Esophagus mucosa (tissue), 1 donor: ENCODE measurements at places on chromosomes 11 and 22.

DNA sequence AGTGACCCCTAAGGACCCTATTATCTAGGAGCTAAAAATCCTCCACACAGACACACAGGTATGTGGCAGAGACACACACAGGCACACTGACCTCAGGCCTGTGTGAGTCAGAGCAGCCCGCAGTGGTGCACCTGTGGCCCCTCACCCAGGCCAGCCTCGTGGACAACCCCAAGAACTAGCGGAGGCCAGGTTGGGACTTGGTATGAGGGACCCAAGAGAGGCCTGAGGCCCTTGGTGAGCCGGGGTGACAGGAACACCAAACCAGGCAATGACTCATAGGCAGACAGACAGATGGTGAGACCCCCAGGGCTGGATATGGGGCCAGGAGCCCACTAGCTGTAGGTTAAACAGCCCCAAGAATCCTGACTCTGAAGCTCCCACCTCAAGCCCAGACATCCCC, 6.0 kb downstream of the CASTOR1 start:
- no peak for ATAC-seq

GRCh38 chr22:29154364-29155048, 51.2 kb upstream of the EMID1 start:
- peak; percentile 67 for ATAC-seq

DNA sequence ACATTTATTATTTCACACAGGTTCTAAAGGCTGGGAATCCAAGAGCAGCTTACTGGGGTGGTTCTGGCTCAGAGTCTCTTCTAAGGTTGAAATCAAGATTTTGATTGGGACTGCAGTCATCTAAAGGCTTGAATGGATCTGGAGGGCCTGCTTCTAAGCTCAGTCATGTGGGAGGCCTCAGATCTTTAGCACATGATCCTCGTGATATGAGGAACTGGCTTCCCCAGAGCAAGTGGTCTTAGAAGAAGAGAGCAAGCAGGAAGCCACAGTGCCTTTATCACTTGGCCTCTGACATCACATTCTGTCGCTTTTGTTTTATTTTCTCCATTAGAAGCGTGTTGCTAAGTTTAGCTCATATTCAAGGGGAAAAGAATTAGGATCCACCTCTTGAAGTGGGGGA, 88.9 kb downstream of the ARFGAP2 start:
- ATAC-seq: no peak

GRCh38 chr22:38729946-38730345, 24.2 kb downstream of the GTPBP1 start:
- ATAC-seq: no peak

- no peak for ATAC-seq
These were observed 458.0 kb upstream of the KIRREL3 start for GRCh38 chr11:127458561-127458960.

- ATAC-seq: no peak
These were observed 1.4 kb downstream of the TRIM34 start for GRCh38 chr11:5626196-5626595.

GRCh38 chr11:12784445-12784844, 110.2 kb downstream of the TEAD1 start:
- ATAC-seq: no peak

DNA sequence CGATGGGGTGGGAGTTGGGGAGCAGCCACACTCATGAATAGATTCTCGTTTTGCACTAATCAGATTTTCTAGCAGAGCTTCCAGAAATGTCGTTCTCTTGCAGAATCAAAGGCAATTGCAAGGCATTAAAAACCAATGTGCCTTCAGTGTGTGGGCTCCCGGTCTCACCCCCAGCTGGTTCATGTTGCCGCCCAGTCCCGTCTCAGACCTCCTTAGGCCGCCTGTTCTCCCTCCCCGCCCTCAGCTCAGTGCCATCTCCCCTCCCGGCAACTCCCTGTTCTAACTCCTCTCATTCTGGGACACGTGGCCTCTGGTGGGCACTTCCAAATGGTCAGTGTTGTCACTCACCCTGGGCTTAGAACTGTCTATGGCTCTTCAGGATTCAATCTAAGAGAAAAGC, 42.5 kb upstream of the SMIM38 start:
- no peak for ATAC-seq

GRCh38 chr11:126153972-126154371, 57.5 kb downstream of the RPUSD4 start:
- no peak for ATAC-seq

GRCh38 chr22:45429424-45429823, 15.9 kb downstream of the RIBC2 start:
- ATAC-seq: no peak

GRCh38 chr11:9535189-9535781, 38.2 kb upstream of the WEE1 start:
- peak; percentile 82 for ATAC-seq

DNA sequence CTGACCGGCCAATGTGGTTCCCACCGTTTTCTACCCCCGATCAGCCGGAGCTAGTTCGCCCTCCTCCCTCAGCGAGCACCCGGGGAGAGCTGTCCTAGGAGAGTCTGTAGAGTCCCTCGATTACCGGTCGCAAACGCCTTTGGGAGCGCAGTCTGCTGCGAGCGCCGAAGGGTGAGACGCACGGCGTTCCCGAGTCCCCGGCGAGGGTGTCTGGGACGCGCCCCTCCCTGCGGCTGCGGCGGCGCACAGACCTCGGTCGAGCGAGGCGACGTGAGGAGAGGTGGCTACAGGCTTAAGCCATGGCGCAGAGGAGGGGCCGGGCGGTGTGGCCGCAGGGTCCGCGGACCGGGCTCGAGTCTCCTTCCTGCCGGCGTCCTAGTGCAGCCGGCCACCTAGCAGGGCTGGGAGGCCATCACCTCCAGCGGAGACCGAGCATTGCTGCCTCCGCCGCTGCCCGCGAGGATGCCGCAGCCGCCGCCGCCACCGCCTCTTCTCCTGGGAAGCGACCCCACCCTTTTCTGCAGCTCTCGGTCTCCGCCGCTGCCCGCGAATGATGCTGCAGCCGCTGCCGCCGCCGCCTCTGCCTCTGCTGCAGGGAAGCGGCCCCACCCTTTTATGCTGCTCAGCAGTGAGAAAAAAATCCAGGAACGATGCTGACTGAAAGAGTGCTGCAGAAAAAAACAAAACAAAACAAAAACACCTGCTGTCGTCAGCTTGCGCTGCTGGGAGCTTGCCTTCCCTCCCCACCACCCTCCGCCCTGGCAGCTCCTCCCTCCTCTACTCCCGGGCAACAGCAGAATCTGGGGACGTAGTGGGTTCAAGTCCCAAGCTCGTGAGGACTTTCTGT, at the start of gene MAP6:
Gene MAP6, minus strand, starts transcription at position 588 of the 847 bp plus-strand sequence. CDS start 669 bp downstream, outside the sequence.
- peak; percentile 26 for ATAC-seq

DNA sequence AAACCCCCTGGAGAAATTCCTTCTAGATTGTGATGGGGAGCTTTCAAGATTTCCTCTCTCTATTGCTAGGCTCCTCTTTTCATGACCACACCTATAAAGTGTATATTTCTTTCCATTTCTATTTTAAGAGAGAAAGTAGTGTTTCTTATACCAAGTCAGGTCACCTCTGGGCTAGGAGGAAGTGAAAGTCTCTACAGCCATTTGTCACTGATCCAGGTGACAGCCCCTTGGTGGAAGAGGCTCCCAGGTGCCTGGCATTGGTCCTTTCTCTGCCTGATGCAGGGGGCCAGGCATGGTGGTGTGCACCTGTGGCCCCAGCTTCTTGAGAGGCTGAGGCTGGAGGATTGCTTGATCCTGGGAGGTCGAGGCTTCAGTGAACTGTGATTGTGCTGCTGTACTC, 64.7 kb downstream of the DHCR7 start:
- ATAC-seq: no peak

- ATAC-seq: peak; percentile 84
These were observed 125.2 kb downstream of the ST3GAL4 start for GRCh38 chr11:126480410-126481302.

- ATAC-seq: no peak
These were observed 101.8 kb upstream of the TIMP3 start for GRCh38 chr22:32699686-32700085.

- no peak for ATAC-seq
These were observed 47.8 kb downstream of the SWAP70 start for GRCh38 chr11:9711454-9712307.

- no peak for ATAC-seq
These were observed 49.5 kb upstream of the OR9Q1 start for GRCh38 chr11:57974132-57974531.
